ENCODE measurements at places on chromosomes 12 and 14.

GRCh38 chr14:56501909-56502530, 77.6 kb upstream of the TMEM260 start:
- no peak for DNase-seq

DNA sequence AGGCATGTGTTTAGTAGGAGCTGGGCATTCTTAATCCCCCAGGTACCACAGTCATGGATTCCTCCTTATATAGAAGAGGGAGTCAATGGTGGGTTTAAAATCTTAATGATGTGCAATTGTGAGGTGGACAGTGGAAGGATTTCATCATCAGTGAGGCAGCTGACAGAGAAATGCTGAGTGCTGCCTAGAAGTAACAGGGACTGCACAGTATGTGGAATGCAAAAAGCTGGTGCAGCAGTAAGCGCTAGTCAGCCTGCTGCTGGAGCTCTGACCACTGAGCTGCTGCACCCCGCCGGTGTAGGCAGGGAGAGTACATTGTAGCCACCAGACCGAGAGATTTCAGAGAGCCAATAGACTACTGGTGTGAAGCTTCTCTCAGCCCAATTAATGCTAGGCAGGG, 80.5 kb upstream of the DACT1 start:
- DNase-seq: no peak

DNA sequence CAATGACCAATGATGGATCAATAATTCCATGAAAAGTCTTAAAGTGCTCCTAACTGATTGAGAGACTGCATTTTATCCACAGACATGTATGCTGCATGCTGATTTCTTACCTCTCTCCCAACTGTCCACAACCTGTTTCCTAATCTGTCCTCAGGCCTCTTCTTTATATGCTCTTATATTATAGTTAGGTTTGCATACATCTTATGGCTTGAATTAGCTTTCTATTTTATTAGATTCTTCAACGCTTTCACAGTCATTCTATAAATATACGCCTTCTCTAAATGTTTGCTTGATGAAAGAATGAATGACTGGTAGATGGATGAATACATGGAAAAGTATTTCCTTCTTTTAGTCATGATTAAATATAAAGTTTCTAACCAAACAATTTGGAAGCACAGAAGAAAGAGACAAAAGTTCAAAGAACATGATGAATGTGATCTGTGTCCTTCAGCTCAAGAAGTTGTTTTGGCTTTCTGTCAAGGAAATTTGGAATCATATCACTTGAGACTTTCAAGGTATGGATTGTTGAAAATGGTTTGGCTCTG, 91.8 kb upstream of the NPAS3 start:
- no peak for DNase-seq

DNA sequence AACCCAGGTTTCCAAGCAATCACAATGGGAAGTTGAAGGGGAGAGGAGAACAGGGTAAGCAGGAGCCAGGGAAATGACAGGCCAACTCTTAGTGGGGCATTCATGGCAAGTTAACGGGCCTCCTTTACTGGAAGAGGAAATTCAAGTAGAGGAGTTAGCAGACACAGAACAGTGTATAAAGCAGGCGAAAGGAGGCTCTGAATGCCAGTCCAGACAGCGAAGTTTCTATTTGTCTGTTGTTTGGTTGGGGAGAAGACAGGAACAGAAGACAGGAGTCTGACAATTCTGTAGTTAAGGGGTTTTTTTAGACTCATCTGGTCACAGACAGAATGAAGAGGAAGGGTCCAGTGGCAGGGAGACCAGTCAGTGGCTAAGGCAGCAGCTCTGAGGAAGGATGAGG, at the start of gene ACSM4:
TSS of gene ACSM4 (plus strand) at position 301 of the 400 bp plus-strand sequence. CDS start 260 bp downstream, outside the sequence.
- DNase-seq: no peak

GRCh38 chr12:11746024-11746771, 96.7 kb downstream of the ETV6 start:
- DNase-seq: no peak

DNA sequence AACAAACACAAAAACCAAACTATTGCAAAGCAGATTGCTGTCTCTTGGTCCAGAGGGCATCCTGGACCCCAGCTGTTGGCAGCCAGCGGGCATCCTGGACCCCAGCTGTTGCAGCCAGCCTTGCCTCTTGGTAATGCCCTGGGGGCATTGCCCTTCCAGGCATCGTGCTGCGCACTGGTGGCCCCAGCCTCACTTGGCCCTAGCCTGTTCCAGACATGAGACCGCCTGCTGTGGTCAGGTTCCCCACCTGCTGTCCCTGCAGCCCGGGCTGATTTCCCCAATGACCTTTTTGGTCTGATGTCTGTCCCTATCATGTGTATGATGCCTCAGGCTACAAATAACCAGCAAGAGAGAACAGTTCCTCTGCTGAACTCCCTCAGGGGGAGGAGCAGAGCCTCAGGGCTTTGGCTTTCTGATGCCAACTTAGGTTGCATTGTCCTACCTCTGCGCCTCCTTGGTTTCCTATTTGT, 20.8 kb downstream of the MLXIP start:
- no peak for DNase-seq

- DNase-seq: no peak
These were observed 1.3 kb upstream of the TGM1 start for GRCh38 chr14:24264298-24264697.

- no peak for DNase-seq
These were observed 59.2 kb downstream of the TRIM9 start for GRCh38 chr14:51035611-51036192.

DNA sequence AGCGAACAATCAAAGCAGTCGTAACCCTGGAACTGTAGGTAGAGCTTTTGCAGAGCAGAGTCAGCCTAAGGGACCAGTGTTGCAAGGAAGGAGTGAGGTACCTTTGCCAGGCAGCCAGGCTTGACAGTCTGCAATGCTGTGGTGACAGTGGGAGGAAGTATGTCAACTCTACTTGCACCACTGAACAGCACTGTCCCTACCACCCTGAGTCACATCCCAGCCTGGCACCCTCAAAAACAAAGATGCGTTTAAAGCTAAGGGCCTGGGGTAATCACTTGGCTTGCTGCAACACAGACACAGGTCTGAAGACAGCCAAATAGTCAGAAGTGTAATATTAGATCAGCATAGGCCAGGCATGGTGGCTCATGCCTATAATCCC, 141.9 kb downstream of the DPF3 start:
- DNase-seq: no peak

- DNase-seq: no peak
These were observed 190.2 kb upstream of the CNOT2 start for GRCh38 chr12:70052931-70053497.

- DNase-seq: no peak
These were observed 92.2 kb upstream of the ATF7IP start for GRCh38 chr12:14272956-14273912.

GRCh38 chr12:15033641-15034040, 60.8 kb downstream of the PDE6H start:
- no peak for DNase-seq

DNA sequence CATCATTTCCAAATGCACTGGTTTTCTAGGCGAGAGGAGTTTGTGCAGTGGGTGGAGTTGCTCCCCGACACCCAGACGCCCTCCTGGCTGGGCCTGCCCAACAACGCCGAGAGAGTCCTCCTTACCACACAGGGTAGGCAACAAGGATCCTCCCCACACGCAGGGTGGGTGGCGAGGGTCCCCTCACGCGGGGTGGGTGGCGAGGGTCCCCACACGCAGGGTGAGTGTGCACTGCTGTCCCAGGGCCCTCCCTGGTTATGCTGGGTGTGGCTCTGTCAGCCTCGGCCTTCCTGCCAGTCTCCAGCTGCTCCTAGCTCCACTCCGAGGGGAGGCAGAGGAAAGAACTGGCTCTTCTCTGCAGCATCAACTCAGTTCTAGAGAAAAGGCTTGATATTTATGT, 42.3 kb downstream of the HSP90AA1 start:
- no peak for DNase-seq

DNA sequence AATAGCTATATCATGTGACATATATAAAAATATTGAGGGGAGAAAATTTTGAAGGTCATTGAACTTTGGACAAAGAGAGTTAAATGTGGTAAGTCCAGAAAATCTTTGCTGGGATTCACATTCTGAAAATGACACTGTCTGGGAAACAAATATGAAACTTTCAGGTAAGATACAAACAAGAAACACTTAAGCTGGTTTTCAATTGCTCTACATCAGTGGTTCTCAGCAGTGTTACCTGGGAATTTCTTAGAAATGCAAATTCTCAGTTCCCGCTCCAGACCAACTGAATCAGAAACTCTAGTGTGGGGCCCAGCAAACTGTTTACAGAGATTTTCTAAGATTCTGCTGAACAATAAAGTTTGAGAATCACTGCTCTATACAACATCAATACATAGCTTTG, 3.6 kb upstream of the CDK17 start:
- no peak for DNase-seq

DNA sequence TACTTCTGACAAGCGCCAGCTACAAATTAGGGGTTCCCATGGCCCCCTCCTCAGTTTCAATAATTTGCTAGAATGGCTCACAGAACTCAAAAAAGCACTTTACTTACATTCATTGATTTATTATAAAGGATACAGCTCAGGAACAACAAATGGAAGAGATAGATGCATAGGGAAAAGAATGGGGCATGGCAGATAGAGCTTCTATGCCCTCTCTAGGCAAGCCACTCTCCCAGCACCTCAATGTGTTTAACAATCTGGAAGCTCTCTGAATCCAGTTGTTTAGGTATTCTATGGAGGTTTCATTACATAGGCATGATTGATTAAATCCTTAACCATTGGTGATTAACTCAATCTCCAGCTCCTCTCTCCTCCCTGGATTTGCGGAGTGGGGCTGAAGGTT, 184.5 kb upstream of the DAAM1 start:
- no peak for DNase-seq

DNA sequence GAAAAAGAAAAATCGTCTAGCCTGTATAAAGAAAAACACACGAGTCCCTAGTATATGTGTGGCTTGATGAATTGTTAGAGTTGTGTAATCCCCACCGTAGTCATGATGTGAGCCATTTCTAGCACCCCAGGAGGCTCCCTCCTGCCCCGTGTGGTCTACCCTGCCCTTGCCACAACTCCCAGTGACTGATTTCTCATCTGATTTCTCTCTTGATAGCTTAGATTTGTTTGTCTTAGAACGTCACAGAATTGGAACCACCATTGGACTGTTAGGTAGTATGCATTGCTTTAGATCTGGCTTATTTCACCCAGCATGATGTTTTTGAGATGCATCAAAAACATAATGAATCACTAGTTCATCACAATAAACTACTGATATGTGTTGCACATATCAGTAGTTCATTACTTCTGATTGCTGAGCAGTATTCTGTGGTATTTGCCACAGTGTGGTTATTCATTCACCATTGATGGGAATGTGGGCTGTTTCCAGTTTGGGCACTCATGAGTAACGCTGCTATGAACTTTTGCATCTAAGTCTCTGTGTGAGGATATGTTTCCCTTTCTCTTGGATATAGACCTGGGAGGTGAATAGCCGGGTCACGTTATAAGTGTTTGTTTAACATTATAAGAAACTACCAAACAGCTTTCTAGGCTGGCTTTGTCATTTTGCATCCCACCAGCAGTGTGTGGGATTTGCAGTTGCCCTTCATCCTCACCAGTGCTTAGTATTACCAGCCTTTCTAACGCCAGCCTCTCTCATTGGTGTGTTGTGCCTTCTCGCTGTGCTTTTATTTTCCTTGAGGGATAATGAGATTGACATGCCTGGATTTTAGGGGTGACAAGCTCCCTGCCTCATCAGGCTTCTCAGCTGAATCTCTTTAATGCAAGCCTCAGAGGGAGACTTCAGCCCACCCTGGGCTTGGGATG, 31.9 kb upstream of the NCOR2 start:
- DNase-seq: peak; percentile 45

DNA sequence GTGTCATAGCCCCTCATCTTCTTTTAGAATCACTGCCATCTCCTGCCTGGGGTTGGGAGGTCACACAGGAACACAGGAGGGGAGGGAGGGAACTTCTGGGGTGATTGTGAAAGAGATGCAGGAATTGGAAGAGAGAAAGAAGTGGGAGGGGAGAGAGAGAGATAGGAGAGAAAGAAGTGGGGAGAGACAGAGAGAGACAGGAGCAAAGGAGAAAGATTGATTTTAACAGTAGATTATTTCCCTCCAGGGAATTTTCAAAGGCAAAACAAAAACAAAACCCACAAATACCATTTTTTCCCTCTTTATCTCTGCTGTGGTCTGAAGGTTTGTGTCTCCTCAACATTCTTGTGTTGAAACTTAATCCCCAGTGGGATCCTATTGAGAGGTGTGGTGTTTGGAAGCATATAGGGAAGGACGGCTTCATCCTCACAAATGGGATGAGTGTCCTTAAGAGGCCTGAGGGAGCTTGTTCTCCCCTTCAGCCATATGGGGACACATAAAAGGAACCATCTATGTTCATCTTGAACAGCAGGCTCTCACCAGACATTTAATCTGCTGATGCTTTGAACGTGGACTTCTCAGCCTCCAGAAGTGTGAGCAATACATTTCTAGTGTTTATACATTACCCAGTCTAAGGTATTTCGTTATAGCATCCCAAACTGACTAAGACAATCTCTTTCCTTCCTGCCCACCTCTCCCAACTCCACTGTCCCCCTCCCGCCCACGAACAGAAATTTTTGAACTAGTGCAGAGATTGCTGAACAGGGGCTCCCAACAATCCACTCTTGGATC, 134.9 kb upstream of the MAX start:
- no peak for DNase-seq

- no peak for DNase-seq
These were observed 182.3 kb downstream of the GALC start for GRCh38 chr14:87810711-87811110.

DNA sequence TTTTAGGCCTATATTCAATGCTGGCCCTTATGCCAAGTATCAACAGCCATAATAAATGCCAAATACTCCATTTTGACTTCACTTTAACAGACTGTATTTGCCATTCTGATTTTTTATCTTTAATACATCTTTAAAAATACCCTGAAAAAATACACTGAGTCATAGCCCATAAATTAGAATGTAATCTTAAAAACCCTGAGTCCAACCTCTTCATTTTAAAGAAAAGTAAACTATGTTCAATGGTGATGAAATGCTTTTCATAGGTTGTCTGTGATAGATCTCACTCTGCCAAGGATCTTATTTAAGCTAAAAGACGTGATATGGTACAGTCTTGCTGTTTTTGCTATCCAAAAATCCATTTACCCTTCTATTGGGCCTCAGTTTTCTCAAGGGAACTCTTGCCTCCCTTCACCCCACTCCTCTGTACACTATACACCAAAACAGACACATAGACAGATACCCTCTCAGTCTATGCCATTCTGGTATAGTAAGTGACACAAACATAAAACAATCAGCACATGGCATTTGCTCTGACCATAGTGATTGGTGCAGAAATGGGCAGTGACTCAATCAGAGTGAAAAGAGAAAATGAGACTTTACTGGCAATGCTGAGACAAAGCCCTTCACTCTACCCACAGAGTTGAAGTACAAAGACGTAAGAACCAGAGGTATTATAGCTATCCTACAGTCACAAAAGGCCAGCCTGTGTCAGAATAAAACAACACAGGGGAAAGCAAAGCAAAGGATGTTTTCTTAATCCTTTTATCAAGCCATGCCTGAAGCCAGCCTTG, 49.1 kb downstream of the BTG1 start:
- DNase-seq: no peak

GRCh38 chr14:54815515-54815914, 87.1 kb downstream of the GCH1 start:
- DNase-seq: no peak

DNA sequence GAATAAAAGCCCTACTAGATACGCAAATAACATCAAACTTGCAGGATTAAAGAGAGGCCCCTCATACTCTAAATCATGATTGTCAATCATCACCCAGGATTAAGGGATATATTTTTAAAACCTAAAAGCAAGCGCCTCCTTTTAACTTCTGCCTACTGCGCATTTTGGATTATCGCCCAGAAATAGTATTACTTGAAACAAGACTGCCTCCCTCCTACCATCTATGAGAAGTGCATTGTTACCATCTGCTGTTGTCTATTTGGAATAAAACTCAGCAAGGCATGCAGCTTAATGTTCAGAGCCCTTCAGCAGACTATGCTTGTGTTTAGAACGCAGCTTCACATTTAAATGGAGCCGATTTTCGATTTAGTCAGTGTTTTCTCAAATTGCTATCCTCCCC, 79.6 kb downstream of the EXOC5 start:
- DNase-seq: no peak

Measured in stimulated activated naive CD8-positive, alpha-beta T cell treated with anti-CD3 and anti-CD28 coated beads, Interleukin-15, amount 100 ng/mL, for 72 hours (primary cell).